ENCODE measurements at places on chromosomes 16 and 17.

GRCh38 chr17:40499551-40500189 lies 1.8 kb downstream of the TNS4 start:
- peak; percentile 62 for DNase-seq

GRCh38 chr17:80945736-80946135 lies 45.9 kb upstream of the CHMP6 start:
- no peak for DNase-seq

DNA sequence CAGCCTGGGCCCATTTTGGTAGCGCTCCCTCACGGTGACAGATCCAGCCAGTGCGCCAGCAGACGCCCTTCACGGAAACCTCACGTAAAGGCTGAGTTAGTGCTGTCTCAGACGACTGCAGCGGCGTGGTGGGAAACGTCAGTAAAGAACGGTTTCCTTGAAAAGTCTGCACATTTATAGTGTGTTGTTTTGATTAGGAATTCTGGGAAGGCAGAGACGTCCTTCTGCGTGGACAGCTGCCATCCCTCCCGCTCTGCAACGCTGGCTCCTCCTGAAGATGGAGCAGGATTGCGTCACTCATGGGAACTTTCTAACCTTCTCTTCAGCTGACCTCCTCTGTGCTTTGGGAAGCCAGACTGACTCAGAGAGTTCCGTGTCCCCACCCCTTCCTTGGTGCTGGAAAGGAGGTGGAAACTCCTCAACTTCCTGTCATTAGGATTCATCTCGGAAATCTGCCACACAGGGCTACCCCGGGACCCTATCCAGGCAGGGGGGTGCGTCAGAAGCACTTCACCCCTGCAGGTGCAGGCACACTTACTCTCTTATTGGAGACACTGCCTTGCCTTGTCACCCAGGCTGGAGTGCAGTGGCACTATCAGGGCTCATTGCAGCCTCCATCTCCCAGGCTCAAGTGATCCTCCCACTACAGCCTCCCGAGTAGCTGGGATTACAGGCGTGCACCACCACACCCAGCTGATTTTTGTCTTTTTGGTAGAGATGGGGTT lies 24.3 kb upstream of the CRISPLD2 start:
- DNase-seq = peak; percentile 88

DNA sequence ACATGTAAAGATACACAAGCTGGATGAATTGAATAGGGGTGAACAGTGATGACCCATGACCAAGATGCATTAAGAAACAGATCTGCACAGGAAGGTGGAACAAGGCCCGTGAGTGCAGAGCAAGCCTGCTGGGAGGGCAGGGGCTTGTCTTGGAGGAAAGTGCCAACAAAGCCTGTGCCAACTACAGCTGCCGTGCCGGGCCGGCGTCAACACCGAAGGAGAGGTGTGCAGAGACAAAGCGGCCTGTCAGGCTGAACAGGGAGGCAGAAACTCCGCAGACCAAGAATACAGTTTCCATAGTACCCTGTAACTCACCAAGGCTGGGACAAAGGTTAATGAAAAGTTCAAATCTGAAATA lies 46.7 kb downstream of the ANKRD11 start:
- DNase-seq = no peak

GRCh38 chr16:20216591-20217217 lies 110.6 kb downstream of the GP2 start:
- DNase-seq = no peak

GRCh38 chr17:80359422-80360110 lies 55.4 kb upstream of the ENDOV start:
- no peak for DNase-seq

GRCh38 chr16:9115277-9115676 lies 23.8 kb downstream of the HAPSTR1 start:
- peak; percentile 27 for DNase-seq

GRCh38 chr17:72357764-72358365 lies 237.0 kb downstream of the SOX9 start:
- no peak for DNase-seq

- DNase-seq = peak; percentile 25
These were observed 112.9 kb downstream of the METRNL start for GRCh38 chr17:83192161-83192788.

- no peak for DNase-seq
These were observed 14.7 kb downstream of the ALOX15B start for GRCh38 chr17:8053600-8053999.

GRCh38 chr16:7791028-7791590 lies 458.5 kb downstream of the RBFOX1 start:
- DNase-seq = no peak

- DNase-seq = no peak
These were observed 11.1 kb downstream of the ZBTB4 start for GRCh38 chr17:7468290-7468689.

GRCh38 chr17:80512233-80512632 lies 32.4 kb upstream of the RPTOR start:
- DNase-seq = peak; percentile 50

GRCh38 chr16:15650698-15651171 lies 690 bp downstream of the NDE1 start:
- DNase-seq = no peak

DNA sequence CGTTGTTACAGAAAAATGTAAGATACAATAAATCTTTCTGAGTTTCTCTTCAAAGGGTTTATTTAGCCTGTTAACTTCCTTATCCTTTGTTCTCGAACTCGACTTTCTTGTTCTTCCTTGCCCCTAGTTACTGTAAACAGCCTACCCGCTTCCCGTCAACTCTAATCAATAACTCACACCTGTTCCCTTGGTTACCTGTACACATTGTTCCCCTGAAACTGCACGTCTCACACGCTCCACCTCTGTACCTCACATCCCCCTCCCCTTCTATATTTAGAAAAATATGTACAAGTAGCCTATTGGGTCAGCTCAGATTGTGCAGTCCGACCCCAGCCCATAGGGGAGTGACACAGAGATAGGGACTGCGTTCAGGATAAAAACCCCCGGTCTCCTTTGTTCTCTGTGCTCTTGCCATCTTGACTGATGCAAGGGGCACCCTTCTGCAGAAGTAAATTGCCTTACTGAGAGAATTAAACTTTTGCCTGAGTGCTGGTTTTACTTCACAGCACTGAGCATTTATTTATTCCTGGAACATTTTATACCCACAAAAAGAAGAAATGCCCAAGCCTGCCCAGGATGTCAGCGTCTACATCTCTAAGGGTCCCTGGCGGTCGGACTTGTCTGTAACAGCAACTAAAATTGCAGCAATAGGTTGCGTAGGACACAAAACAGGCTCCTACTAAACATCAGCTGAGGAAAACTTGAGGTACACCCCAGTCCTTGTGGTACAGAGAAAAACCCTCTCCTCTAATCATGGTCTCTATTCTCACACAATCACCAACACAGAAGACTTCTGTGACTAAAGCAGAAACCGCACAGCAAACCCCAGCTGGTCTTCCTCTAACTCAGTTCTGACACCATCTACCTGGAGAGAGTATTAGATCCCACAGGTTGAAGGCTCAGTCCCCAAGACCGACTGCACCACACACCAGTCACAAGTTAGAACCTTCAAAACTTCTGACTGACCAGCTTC lies 11.3 kb downstream of the WDR45B start:
- DNase-seq = no peak

DNA sequence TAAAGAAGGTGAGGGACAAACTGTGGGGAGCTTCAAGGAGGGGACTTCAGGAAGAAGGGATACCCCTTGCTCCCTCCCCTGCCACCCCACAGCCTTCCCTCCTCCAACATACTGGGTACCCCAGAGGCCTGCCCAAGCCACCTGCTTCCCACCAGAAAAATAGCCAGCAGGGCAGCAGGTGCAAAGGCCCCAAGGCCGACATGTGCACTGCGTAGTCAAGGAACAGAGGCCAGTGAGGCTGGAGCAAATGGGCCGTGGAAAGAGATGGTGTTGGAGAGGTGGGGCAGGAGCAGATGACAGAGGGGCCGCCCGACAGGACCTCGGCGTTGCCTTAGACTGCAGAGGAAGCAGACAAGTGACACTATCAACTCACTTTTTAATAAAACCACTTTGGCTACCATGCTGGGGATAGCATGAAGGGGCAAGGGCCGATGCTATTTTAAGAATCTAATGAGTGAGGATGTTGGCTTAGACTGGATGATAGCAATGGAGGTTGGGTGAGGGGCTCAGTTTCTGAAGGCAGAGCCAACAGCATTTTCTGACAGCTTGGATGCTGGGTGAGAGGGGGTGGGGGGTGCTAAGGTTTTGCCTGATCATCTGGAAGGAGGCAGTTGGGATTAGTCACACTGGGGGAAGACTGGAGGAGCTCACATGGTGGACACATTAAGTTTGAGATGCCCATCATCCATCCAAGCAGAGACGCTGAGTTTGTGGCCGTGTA lies 72.8 kb upstream of the TOB1 start:
- no peak for DNase-seq

- DNase-seq = no peak
These were observed 209.7 kb downstream of the MSI2 start for GRCh38 chr17:57466017-57466471.

DNA sequence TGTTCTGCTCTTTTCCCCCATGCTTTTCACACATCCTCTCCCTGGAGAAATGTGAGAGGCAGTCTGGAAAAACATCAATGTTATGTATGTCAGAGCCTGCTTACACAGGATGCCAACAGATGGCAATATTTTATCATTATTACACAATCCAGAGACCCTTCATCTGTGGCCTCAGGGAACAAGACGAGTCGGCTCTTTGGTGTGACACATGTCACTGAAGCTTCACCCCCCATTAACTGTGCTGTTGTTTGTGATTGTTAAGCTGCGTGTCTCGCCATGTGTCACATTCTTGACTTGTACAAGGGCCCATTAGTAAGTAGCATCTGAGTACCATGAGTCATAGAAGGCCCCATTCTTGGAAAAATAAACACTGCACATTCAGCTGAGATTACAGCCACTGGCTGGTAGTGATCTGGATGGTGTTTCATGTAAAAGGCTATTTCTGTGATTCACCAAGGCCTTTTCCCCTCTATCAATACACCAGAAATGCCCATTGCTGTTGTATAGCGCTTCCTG lies 682.1 kb upstream of the SOX9 start:
- peak; percentile 94 for DNase-seq

DNA sequence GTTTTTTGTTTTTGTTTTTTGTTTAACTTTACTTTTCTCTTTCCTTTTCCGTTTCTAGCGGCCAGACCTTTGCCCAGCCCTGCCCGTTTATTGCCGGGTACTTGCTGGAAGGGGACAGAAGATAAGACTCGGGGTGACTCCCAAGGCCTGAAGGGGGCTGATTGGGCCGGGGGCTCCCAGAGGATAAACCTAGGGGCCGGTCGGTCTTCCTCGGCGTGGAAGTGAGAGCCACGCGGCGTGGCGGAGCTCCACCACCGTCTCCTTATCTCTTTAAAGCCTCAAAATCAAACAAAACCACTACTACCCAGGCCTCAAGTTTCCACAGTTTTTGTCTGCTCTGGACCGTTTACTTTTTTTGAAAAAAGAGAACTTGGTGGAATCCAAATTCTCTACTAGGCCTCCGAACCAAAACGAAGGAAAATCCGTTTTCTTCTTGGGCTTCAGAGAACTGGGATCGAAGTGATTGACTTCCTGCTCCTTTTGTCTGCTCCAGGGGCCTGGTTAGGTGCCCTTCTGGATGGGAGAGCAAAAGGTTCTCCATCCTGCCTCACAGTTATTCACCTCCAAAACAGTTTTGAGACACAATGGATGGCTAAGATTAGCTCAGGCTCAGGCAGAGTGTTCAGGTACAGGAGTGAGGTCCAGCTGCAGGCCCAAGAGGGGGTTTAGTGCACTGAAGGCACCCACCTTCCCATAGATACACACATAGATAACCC lies 8.5 kb upstream of the HOXB9 start:
- DNase-seq = no peak

GRCh38 chr17:32510466-32510865 lies 23.7 kb downstream of the CDK5R1 start:
- no peak for DNase-seq

DNA sequence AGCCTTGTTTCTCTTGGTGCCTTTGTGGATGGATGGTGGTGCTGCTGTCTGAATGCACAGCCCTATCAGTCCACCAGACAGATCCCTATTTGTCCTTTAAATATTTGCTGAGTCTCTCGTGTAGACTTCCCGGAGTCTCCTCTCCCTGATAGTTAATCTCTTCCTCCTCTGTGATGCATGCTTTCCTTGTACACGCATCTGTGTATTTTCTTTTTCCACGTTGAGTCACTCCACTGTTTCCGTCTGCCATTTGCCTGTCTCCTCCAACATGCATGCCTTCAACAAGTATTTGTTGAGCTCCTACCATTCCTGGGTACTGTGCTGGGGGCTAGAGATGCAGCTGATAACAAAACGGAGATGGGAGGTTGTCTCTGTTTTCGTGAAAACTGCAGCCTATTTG lies 282.6 kb downstream of the HAPSTR1 start:
- no peak for DNase-seq

DNA sequence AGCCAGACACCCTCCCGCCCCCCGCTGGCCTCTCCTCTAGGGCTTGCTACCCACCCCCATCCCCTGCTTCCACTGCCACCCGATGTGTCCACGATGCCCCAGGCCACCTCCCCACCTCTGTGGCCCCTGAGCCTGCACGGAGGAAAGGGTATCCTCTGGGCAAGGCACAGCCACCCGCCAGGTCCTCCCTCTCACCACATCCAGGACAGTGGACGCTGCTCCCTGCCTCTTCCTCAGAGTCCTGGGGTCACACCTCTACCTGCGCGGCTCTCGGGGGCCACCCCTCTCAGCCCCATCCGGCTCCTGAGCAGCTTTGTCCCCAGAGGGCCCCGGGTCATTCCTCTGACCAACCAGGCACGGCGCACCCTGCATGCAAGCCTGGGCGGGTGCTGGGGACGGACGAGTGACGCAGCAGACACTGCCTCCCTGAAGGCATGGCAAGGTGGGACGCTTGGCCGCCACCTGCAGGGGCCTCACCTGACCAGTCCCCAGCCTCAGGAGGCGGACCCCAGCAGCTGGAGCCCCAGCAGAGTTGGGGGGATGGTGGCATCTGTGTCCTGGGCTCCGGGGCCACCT lies 24.8 kb downstream of the FLYWCH1 start:
- no peak for DNase-seq

DNA sequence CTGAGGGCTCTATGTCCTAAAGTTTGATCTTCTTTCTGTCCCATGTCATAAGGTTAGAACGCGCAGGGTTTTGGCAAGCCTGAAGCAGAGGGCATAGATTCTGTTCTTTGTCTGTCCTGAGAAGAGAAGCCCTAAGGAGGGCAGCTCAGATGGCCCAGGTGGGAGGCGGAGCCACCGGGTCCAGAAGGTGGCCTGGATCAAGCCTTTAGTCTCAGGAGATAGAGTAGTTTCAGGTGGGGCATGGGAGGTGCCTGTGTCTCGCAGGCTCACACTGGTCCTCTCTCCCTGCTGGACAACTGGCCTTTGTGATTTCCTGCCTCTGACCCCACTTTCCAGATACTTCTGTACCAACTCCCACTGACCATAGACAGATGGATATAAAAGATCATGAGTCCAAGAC lies 44.2 kb upstream of the DNAJA2 start:
- no peak for DNase-seq

Data from fibroblast of skin of right quadriceps (primary cell).